ENCODE measurements at places on chromosomes 7 and 10.

- DNase-seq = peak; percentile 25
Observed at GRCh38 chr7:17940951-17941431, 697 bp upstream of the SNX13 start.

DNA sequence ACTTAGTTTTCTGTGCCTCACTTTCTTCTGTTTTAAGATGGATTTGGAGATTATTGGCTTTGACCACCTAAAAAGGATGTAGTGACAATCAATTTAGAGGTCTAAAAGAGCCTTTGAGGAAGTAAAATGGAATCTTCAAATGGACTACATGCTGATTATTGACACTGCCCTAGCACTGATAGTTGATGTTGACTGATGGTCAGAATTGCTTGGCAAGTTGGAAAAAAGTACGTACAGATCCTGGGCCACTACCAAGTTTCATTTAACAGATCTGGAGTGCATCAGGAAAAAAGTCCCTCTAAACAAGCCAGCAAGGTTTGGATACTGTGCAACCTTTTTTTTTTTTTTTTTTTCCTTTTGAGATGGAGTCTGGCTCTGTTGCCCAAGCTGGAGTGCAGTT, 81.1 kb downstream of the TCF7L2 start:
- no peak for DNase-seq

DNA sequence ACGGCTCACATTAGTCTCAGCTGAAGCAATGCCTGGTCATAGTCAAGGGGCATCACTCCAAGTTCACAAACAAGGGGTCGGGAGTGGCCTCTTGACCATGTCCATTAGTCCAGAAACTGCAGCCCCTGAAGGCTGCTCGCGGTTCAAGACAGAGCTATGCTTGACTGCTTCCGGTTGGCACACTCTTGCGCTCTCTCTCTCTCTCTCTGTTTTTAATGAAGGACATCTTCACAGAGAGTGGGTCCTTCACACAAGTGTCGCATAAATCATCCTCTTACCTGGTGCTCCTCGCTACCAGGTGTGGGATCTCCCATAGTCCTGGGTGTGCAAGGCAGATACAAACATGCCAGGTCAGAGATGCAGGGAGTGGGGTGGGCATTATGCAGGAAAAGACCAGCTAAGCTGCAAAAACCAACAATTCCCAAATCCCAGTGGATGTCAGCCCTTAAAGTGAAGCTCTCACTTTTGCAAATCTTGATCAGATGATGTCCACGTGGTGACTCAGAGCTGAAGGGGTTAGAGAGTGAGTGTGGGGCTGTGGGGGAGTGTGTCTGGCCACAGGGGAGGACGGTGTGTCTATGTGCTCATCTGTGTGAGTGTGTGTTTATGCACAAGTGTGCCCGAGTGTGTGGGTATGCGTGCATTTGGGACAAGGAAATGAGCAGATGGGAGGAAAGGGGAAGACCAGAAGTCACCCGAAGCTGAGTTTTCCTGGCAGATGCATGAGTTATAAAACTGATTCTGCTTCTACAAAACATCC, 83.7 kb upstream of the PPP2R2D start:
- no peak for DNase-seq

GRCh38 chr7:5501465-5501864, 77.8 kb upstream of the TNRC18 start:
- DNase-seq = no peak

GRCh38 chr10:32972929-32973328, 14.9 kb upstream of the ITGB1 start:
- no peak for DNase-seq

DNA sequence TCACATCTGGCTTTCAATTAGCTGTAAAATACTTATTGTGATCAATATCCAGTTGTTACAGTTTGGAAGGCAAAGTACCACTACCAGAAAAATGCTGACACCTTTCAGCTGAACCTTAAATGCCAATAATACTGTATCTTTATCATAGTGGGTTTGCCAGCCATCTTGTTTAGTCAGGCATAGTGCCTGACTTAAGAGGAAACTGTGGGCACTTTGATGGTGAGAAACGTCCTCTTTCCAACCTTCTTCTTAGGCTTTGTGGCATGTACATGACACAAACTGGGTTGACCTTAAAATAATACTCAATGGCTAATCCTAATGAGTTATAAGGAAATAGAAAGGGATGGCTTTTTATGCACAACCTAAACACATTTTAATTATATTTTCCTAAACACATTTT, 52.3 kb upstream of the PRR15 start:
- DNase-seq = no peak

GRCh38 chr7:93720106-93720505, 145.6 kb upstream of the CALCR start:
- DNase-seq = no peak

- no peak for DNase-seq
Observed at GRCh38 chr10:95841661-95842498, 65.9 kb upstream of the CC2D2B start.

DNA sequence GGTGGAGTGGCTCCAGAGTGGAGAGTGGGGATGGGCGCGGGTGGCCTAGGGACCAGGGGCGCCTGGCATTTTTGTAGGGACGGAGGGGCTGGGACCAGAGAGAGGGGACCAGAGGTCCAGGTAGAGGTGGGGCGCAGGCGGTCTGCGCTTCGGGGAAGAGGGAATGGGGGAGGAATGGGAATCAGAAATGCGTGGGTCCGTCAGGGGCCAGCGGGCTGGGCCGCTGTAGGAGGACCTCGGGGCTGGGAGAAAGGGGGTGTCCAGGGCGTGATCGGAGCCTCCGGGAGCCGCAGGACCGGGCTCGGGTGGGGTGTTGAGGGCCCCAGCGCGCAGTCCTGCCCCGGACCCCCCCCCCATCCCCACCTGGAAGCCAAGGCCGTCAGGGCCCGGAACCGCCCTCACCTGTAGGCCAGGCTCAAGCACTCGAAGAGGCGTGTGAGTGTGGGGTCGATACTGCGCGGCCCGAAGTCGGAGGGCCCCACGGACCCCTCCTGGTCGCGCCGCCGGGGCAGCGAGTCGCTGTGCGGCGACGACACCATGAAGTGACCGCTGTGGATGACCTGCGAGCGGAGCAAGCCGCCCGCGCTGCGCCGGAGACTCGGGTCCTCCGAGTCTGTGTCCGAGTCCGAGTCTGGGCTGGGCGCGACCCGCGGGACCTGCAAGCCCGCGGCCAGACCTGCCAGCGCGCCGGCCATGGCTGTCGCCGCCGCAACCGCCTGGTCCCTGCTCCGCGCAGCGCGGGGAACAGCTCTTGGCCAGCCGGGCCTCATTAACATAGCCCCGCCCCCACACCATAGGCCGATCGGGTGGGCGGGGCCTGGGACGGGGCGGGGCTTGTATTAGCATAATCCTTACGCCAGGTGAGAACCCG, at the start of gene MLXIPL:
Gene MLXIPL, minus strand, starts transcription at position 725 of the 871 bp plus-strand sequence. Its CDS starts 30 bp downstream, at position 695.
- DNase-seq = peak; percentile 75

DNA sequence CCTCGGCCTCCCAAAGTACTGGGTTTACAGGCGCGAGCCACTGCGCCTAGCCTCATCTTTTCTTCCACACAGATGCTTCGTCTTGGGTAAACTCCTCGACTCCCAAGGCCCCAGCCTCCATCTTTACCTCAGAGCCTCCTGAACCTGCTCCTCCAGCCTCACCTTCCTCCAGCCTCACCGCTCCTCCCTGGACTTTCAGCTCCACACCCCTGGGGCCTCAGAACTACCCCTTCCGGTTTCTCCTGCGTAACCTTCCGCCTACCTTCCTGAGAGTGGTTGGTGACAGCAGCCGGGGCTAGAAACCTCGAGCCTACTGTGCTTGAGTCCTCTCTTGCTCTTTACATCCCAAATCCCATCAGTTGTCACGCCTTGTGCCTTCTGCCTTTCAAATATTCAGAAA, 45.8 kb downstream of the FKBP6 start:
- no peak for DNase-seq

GRCh38 chr7:2820508-2820934, 23.6 kb downstream of the GNA12 start:
- no peak for DNase-seq

DNA sequence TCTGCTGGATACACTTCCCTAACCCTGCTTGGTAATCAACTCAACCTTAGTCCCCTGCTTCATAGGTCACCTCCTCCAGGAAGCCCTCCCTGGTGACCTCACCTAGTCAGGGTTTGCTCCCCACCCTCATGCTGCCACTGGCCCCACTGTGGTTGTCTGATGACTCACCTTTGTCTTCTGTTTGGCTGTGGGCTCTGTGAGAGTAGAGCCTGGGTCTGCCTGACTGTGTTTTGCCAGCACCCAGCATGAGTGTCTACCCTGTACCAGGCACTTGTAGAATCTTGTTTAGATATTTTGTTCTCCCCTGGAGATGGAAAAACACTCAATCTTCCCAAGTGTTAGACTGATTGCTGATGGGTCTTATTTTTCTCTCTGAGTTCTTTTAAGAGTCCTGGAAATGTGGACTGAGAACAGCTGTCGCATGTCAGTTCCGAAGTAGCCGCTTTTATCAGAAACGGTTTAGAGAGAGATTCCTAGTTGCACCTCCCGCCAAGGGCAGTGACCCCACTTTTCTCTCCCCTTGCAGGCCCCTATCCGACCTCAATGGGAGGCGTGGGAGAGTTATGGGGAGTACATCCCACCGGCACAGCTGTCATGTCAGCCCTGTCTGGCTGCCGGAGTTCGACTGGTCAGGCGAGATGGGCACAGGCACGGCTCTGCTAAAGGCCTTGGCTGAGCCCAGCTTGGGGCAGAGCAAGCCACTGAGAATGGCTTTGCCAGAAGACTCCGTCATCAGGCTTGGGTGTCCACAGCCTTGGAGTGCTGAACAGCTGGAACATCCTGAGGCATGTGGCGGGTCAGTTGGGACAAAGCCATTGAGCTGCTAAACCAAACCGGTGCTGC, 134.3 kb downstream of the GRK5 start:
- no peak for DNase-seq
